ENCODE measurements at places on chromosomes 3 and 15.

DNA sequence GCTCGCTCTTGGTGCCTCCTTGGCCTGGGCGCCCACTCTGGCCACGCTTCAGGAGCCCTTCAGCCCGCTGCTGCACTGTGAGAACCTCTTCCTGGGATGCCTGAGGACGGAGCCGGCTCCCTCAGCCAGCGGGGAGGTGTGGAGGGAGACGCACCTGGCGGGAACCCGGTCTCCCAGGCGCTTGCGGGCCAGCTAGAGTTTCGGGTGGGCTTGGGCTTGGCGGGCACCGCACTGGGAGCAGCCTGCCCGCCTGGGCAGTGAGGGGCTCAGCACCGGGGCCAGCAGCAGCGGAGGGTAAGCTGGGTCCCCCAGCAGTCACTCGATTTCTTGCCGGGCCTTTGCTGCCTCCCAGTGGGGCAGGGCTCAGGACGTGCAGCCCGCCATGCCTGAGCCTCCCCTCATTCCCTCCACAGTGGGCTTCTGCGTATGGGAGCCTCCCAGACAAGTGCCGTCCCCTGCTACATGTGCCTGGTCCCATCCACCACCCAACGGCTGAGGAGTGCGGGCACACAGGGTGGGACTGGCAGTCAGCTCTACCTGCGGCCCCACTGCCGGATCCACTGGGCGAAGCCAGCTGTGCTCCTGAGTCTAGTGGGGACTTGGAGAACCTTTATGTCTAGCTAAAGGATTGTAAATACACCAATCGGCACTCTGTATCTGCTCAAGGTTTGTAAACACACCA lies 708.7 kb downstream of the VGLL3 start:
- no peak for DNase-seq

DNA sequence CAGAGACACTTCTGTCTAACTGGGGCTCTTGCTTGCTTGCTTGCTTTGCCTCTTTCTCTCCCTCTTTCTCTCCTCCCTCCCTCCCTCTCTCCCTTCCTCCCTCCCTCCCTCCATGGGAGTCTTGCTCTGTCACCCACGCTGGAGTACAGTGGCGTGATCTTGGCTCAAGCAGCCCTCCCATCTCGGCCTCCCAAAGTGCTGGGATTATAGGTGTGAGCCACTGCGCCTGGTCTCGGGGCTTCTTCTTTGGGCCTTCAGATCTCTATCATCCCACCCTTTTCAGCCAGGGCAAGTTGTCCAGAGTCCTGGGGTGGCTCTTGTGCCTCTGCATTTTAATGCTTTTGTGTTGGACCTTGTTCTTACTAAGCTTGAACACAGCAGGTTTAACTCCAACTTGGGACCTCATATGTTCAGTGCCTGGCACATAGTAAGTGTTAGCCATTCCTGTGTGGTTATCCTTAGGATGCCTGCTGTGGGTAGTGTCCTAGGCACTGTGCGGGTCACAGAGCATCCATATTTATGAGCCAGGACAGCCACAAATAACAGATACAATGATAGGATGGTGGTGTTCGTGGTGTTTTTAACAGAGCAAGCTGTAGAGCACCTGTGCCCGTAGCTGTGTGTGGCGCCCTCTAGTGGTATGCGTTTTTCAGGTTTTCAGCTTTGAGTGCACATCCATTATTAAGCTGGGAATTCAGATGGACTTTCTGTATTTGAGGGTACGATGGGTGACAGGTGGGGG lies 75.1 kb downstream of the CCK start:
- peak; percentile 51 for DNase-seq

DNA sequence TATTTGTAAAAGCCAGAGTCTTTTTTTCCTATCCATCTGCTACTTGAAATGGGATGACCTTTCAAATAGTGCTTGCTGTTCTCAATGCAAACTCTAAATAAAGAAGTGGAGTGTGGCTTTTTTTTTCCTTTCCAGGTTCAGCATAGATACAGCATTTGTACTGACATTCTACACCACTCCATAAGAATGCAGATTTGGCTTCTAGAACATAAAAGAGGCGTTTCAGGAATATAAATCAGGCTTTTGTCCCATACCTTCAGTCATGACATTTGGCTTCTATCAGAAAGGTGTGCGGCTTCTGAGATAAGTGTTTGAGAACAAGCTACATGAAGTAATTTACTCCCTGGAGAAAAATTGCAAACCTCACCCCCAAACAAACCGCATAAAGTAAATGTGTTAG lies 553.1 kb downstream of the FHIT start:
- no peak for DNase-seq

GRCh38 chr3:140344601-140345205 lies 333.2 kb upstream of the TRIM42 start:
- DNase-seq, result no peak

DNA sequence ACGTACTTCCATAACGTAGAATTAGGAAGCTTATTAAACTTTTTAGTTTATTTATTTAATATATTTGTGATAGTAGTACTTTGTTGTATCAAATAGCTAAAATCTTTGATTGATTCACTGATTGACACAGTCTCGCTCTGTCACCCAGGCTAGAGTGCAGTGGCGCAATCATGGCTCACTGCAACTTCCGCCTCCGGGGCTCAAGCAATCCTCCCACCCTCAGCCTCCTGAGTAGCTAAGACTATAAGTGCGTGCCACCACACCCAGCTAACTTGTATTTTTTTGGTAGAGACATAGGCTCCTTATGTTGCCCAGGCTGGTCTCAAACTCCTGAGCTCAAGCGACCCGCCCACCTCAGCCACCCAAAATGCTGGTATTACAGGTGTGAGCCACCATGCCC lies 5.7 kb downstream of the APH1B start:
- DNase-seq, result no peak
